ENCODE measurements at places on chromosomes 4 and X. TPM values are rescaled to one million over a fixed set of nuclear protein-coding genes. Genes with fewer than 3 reads are reported as not detected.
A peak's percentile ranks its signal among the peaks of the same experiment; 100 is the strongest.

Gene CSAG1
- total RNA-seq = not detected

DNA sequence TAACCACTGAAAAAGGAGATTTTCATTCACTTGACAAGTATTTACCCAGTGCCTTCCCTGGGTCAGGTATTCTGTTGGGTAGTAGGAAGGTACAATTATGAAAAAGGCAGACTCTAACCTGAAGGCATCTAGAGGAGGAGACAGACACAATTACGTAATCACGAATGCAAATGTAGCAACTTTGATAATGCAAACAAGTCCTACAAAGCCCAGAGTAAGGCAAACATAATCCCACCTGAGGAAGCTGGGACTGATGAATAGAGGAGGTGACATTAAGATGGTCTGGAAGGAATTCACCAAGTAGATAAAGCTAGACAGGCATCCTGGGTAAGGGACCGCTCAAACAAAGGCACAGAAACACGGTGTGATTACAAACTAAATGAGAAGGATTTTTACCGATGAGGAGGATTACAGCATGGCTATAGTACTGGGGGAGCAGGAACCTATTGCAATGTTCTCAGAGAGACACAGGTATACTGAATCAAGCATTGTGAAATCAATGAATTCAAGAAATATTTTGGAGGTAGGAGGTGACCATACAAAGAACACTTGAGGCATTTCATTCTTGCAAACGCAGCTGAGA lies 37.1 kb downstream of the TMEM150C start:
- DNase-seq = no peak
- H3K4me1 ChIP-seq = peaks cover 13% of the 10 kb centered on the region
- H3K27ac ChIP-seq = no peak overlapping the region
- no peaks in the 10 kb centered on the region for H3K36me3 ChIP-seq
- H3K4me3 ChIP-seq = no peak overlapping the region

GRCh38 chrX:41085512-41085877 lies 250 bp downstream of the USP9X start:
- H3K27ac ChIP-seq = peak overlapping the region; percentile 93
- H3K4me1 ChIP-seq = peaks cover 23% of the 10 kb centered on the region
- DNase-seq = peak; percentile 57
- H3K36me3 ChIP-seq = no peaks in the 10 kb centered on the region
- H3K27me3 ChIP-seq = no peaks in the 10 kb centered on the region

GRCh38 chr4:118396881-118397622 lies 44.2 kb upstream of the PRSS12 start:
- no peak overlapping the region for H3K4me3 ChIP-seq
- no peaks in the 10 kb centered on the region for H3K36me3 ChIP-seq
- DNase-seq = no peak
- no peaks in the 10 kb centered on the region for H3K27me3 ChIP-seq
- peaks cover 66% of the 10 kb centered on the region for H3K4me1 ChIP-seq
- H3K27ac ChIP-seq = peak overlapping the region; percentile 92

GRCh38 chrX:111035256-111035655 lies 60.7 kb upstream of the PAK3 start:
- no peaks in the 10 kb centered on the region for H3K4me1 ChIP-seq
- H3K36me3 ChIP-seq = no peaks in the 10 kb centered on the region
- H3K4me3 ChIP-seq = no peak overlapping the region
- H3K27me3 ChIP-seq = peaks cover 42% of the 10 kb centered on the region
- DNase-seq = no peak

GRCh38 chr4:181613200-181613599 lies 630.0 kb upstream of the TENM3 start:
- peaks cover 38% of the 10 kb centered on the region for H3K4me1 ChIP-seq
- H3K27me3 ChIP-seq = peaks cover 22% of the 10 kb centered on the region
- H3K36me3 ChIP-seq = no peaks in the 10 kb centered on the region

GRCh38 chr4:86942185-86942666 lies 7.4 kb downstream of the AFF1 start:
- peaks cover 16% of the 10 kb centered on the region for H3K4me1 ChIP-seq
- no peaks in the 10 kb centered on the region for H3K27me3 ChIP-seq
- no peak for DNase-seq
- no peaks in the 10 kb centered on the region for H3K36me3 ChIP-seq
- no peak overlapping the region for H3K4me3 ChIP-seq

- no peaks in the 10 kb centered on the region for H3K27me3 ChIP-seq
- no peak overlapping the region for H3K27ac ChIP-seq
- no peak for DNase-seq
Observed at GRCh38 chr4:172104539-172104938, 291.3 kb downstream of the GALNTL6 start.

Data from mesothelial cell of epicardium (in vitro differentiated cells).